ENCODE measurements at places on chromosomes 16 and 17.
A peak's percentile ranks its signal among the peaks of the same experiment; 100 is the strongest.

- DNase-seq = peak; percentile 95
Measured at GRCh38 chr16:78002915-78003538, 19.3 kb upstream of the CLEC3A start.

GRCh38 chr17:45248132-45248957, 13.5 kb downstream of the SPATA32 start:
- peak; percentile 31 for DNase-seq

- DNase-seq = peak; percentile 67
Measured at GRCh38 chr17:48505788-48506187, 25.0 kb downstream of the HOXB1 start.

- peak; percentile 87 for DNase-seq
Measured at GRCh38 chr17:81422776-81423697, 27.8 kb downstream of the BAHCC1 start.

GRCh38 chr17:42456223-42457106, 2.2 kb upstream of the ATP6V0A1 start:
- DNase-seq = peak; percentile 90

- no peak for DNase-seq
Measured at GRCh38 chr17:80270104-80270503, 9.5 kb downstream of the RNF213 start.

GRCh38 chr17:56257075-56257474, 103.8 kb downstream of the ANKFN1 start:
- no peak for DNase-seq

- no peak for DNase-seq
Measured at GRCh38 chr16:87822108-87822970, 47.0 kb downstream of the SLC7A5 start.

- no peak for DNase-seq
Measured at GRCh38 chr16:86930001-86930400, 351.7 kb downstream of the FOXL1 start.

DNA sequence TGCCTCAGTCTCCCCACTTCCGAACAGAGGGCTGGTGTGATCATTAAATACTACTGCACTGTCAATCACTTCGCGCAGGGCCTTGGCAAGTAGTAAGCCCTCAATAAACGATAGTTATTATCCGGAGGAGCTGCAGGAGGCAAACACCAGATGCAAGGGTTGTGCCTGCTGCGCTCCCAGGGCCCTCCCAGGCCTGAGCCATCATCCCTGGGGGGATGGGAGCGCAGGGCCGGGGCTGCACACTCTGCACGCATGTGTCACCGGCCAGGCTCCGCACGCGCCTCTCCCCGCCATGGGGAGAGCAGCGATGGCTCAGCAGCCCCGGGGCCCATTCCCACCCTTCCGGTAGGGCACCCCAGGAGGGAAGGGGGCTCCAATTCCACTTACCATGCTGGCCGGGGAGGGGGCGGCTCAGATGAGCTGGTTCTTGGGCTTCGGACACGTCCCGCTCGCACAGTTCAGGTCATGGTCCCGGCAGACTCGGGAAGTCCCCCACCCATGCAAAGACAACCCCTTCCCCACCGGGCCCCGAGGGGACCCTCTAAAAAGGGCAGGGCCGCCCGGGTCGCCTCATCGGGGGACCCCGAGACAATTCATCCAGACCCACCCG, 681 bp downstream of the XPO6 start:
- peak; percentile 71 for DNase-seq

GRCh38 chr17:62892870-62893338, 73.1 kb upstream of the TANC2 start:
- peak; percentile 90 for DNase-seq

DNA sequence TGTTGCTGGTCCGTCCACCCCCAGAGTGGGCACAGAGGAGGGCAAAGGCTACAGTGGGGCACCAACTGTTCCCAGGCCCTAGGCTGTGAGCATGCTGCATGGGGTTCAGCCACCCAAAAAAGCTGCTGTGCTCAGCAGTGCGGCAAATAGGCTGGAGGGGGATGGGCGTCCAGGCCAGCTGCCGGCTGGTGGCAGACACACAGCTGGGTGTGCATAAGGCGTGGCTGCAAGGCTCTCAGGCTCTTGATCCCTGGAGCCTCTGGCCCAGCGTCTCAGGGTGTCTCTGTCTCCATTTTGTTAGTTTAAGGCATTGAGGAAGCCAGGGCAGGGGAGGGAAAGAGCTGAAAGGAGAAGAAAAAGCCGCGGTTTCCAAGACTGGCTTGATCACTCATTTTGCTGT, 8.8 kb downstream of the RPL19 start:
- no peak for DNase-seq

GRCh38 chr17:56172517-56172982, 19.3 kb downstream of the ANKFN1 start:
- DNase-seq = no peak

DNA sequence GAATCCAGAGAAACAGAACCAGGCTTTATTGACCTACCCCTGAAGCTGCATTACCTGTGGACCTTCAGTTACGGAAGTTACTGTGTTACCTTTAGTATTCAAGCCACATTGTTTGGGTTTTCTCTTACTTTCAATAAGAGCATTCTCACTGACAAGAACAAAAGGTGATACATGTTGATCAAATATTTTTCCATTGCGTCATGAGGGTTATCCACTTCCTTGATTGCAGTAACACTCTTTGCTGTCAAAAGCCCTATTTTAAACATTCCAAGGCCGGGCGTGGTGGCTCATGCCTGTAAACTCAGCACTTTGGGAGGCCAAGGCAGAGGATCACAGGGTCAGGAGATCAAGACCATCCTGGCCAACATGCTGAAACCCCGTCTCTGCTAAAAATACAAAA, 28.6 kb upstream of the PAFAH1B1 start:
- DNase-seq = peak; percentile 42

DNA sequence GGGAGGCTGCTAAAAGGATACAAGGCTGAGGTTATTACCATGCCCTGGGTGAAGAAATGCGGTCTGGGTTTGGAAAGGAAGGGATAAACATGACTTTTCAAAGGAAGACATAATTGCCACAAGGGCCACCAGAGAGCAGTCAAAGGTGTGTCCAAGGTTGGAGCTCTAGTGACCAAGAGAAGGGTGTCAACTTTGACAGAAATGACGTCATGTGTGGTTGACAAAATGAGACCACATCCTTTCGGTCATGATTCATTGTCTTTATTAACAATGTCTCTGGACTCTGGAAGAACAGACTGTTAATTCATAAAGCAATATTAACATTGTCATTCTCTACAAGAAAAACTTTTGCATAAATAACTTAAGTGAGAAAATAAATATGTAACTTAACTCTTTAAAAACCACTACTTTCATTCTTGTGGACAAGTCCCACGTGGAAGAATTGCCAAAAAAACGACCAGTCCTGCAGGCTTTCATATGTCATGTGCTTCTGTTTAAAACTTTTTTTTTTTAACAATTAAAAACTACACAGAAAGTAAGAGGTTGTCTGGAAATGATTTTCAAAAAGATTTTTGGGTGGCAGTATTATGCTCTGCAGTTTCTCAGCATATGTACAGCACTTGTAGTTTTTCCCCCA, 5.0 kb downstream of the SOST start:
- no peak for DNase-seq

- no peak for DNase-seq
Measured at GRCh38 chr17:76449126-76449525, 3.8 kb downstream of the UBE2O start.

DNA sequence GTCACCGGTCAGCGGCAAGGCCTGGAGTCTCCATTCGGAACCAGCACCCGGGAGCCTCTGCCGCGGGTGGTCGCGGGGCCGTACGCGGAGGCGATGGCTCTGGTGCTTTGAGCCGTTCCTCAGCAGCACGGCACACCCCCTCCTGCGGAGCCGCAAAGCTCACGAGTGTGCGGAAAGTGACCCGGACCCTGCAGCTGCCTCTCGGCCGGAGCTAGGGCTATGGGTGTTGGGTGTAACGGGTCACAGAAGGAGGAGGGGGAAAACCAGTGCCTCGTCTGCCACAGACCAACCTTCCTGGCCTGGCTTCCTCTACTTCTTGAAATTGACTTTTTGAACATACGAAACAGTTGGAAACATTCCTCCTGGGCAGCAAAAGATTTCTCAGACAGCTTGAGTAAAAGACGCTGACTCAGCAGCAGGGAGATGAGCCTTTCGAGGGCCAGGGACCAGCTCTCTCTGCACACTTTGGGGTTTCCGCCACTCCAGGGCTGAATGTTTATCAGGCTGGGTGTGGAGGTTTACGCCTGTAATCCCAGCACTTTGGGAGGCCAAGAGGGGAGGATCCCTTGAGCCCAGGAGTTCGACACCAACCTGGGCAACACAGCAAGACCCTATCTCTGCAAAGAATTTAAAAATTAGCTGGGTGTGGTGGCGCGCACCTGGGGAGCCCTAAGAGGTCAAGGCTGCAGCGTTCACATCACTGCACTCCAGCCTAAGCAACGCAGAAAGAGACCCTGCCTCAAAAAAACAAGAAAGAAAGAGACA, 26.4 kb upstream of the PITPNA start:
- DNase-seq = peak; percentile 82

GRCh38 chr16:70493802-70494201, 29.6 kb downstream of the COG4 start:
- no peak for DNase-seq

GRCh38 chr17:37025847-37026530, 77.2 kb downstream of the AATF start:
- DNase-seq = no peak

DNA sequence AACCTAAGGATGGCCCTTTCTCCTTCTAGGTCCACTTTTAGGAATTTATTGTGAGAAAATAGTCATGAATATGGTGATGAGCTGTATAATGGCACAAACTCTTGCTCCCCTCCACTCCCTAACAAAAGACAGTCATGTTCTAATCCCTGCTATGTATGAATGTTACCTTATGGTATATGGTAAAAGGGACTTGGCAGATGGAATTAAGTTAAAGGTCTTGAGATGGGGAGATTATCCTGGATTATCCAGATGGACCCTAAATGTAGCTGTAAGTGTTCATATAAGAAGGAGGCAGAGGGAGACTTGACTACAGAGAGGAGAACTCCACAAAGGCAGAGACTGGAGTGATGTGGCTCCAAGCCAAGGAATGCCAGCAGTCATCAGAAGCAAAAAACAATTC, 296.1 kb downstream of the SOX9 start:
- no peak for DNase-seq

- peak; percentile 88 for DNase-seq
Measured at GRCh38 chr17:903691-904481, 75.7 kb downstream of the NXN start.

- DNase-seq = peak; percentile 91
Measured at GRCh38 chr17:8922451-8922850, 43.1 kb downstream of the PIK3R5 start.

- DNase-seq = no peak
Measured at GRCh38 chr16:10972819-10973464, 28.6 kb downstream of the CLEC16A start.

DNA sequence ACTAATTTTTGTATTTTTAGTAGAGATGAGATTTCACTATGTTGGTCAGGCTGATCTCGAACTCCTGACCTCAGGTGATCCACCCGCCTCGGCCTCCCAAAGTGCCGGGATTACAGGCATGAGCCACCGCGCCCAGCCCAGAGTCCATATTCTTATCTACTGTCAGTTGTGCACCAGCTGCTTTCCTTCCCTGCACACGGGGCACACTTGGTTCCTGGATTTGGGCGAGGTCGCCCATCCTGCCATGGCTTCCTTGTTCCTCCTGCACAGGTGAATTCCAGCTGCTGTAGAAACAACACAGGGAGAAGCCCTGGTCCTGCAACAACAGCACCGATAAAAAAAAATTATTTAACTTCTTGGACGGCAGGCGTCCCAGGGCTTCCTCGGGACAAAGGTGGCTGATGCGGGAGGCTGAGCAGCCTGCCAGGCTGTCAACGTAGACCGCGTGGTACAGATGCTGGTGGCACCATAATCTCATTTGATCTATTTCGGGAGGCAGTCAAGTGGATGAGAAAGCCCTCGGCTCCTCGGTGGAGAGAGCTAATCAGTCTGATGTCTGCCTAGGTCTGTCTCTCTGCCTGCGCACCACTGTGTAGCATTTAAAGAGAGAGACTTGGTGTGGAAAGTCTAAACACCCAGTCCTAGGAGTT, 19.1 kb downstream of the RGS9 start:
- no peak for DNase-seq

DNA sequence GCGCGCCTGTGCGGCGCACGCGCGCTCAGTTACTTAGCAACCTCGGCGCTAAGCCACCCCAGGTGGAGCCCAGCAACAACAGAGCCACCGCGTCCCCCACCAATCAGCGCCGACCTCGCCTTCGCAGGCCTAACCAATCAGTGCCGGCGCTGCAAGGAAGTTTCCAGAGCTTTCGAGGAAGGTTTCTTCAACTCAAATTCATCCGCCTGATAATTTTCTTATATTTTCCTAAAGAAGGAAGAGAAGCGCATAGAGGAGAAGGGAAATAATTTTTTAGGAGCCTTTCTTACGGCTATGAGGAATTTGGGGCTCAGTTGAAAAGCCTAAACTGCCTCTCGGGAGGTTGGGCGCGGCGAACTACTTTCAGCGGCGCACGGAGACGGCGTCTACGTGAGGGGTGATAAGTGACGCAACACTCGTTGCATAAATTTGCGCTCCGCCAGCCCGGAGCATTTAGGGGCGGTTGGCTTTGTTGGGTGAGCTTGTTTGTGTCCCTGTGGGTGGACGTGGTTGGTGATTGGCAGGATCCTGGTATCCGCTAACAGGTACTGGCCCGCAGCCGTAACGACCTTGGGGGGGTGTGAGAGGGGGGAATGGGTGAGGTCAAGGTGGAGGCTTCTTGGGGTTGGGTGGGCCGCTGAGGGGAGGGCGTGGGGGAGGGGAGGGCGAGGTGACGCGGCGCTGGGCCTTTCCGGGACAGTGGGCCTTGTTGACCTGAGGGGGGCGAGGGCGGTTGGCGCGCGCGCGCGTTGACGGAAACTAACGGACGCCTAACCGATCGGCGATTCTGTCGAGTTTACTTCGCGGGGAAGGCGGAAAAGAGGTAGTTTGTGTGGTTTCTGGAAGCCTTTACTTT, at the start of gene UBB:
Gene UBB (plus strand): TSS at position 452 of the 856 bp plus-strand sequence. CDS start 817 bp downstream, outside the sequence.
- peak; percentile 99 for DNase-seq

GRCh38 chr16:30724641-30725417, 23.4 kb upstream of the PHKG2 start:
- no peak for DNase-seq

DNA sequence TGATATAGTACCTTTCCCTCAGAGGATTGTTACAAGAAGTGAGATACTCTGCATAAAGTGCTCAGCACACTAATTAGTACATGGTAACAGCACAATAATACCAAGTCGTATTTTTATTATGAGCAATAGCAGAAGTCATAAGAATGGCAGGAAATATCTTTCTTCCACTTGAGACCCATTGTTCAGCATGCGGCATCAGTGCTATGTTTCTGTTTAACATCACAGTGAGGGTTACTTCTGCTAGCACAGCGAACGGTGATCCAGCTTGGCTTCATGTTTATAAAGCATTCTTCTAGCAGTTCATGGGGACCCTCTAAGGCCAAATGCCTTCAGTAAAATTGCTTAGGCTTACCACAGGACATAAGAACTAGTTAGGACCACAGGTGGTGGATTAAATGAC, 83.1 kb downstream of the MYO1D start:
- DNase-seq = no peak

- DNase-seq = no peak
Measured at GRCh38 chr16:73614131-73614530, 566.2 kb upstream of the ZFHX3 start.

- DNase-seq = peak; percentile 41
Measured at GRCh38 chr17:69567130-69567529, 152.6 kb downstream of the MAP2K6 start.

- no peak for DNase-seq
Measured at GRCh38 chr17:64209356-64209941, 53.6 kb downstream of the TEX2 start.
